Frontal cortex (tissue), 4 donors: ENCODE measurements at places on chromosomes 6 and 20. TPM values are rescaled to one million over a fixed set of nuclear protein-coding genes. Genes with fewer than 3 reads are reported as not detected.

GRCh38 chr20:10047427-10047826, 12.6 kb downstream of the ANKEF1 start:
- no peak for DNase-seq

DNA sequence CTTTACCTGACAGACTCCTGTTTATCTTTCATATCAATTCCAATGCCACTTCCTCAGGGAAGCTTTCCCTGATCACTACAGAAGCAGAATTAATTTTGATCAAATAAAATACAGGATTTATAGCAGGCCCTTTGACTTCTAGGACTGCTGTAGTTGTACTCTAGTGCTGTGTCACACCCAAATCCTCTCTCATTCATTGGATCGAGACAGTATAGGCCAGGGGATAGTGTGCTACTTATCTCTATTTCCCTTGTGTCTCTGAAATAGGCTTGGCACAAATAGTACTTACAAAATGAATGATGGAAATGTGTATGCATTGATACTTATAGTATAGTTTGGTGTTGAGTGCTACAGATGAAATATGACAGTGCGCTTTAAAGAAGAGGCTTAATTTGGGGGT, 19.8 kb downstream of the RALY start:
- DNase-seq: no peak

- no peak for DNase-seq
These were observed 4.1 kb upstream of the PREX1 start for GRCh38 chr20:48831718-48832404.

- no peak for DNase-seq
These were observed 2.7 kb downstream of the COL21A1 start for GRCh38 chr6:56244528-56245253.

SIRPG gene
- total RNA-seq: not detected

NFYA gene
- total RNA-seq: 34.6 TPM

FAM83C gene
- total RNA-seq: not detected

DEFB129 gene
- not detected for total RNA-seq

FAM184A gene
- 30.2 TPM for total RNA-seq

TNFRSF21 gene
- 54.2 TPM for total RNA-seq

TSBP1 gene
- total RNA-seq: not detected
